ENCODE measurements at places on chromosomes 4 and X. TPM values are rescaled to one million over a fixed set of nuclear protein-coding genes. Genes with fewer than 3 reads are reported as not detected.

The NIPAL1 gene
- 0.78 TPM for total RNA-seq

The MAGEA4 gene
- not detected for total RNA-seq

The GPM6B gene
- total RNA-seq = 0.09 TPM

The ZCCHC13 gene
- not detected for total RNA-seq

The ADGRL3 gene
- 0.03 TPM for total RNA-seq

The ADGRG2 gene
- 11.0 TPM for total RNA-seq

The CSAG1 gene
- not detected for total RNA-seq

The GAGE2A gene
- not detected for total RNA-seq

The IQCM gene
- total RNA-seq = not detected

The CXCL3 gene
- 4.8 TPM for total RNA-seq

The SPANXB1 gene
- 2.5 TPM for total RNA-seq

The PLCXD1 gene
- 30.0 TPM for total RNA-seq

The MGARP gene
- total RNA-seq = 0.30 TPM

The ENPEP gene
- total RNA-seq = 0.02 TPM

The SORCS2 gene
- total RNA-seq = 3.4 TPM

The UGT8 gene
- 0.15 TPM for total RNA-seq
